ENCODE measurements at places on chromosomes 2 and 18.

DNA sequence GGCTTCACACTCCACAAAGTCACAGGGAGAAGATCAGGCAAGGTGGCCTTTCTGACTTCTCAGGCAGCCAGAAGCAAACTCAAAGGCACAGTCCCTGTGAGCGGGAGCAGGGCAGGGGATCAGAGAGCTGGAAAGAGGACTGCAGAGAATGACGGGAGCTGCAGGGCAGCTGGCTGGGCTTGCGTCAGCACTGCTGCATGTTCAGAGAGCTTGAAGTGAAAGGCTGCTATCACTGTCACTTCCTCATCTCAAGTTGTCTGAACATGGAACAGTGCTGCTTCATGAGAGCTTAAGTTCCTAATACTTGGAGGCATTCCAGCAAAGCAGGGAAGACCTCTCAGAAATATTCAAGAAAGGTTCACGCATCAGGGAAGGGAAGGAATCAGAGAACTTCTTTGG lies 20.4 kb downstream of the TGFBRAP1 start:
- DNase-seq = peak; percentile 75

GRCh38 chr2:42754021-42754775 lies 9.7 kb downstream of the OXER1 start:
- DNase-seq = peak; percentile 18

GRCh38 chr2:11742702-11743357 lies 3.6 kb upstream of the LPIN1 start:
- DNase-seq = no peak

- DNase-seq = no peak
These were observed 15.4 kb downstream of the SMAD7 start for GRCh38 chr18:48935433-48935774.

- DNase-seq = no peak
These were observed 428.1 kb downstream of the MEIS1 start for GRCh38 chr2:66862885-66863650.

GRCh38 chr18:76259711-76260110 lies 235.3 kb downstream of the ZNF516 start:
- no peak for DNase-seq

DNA sequence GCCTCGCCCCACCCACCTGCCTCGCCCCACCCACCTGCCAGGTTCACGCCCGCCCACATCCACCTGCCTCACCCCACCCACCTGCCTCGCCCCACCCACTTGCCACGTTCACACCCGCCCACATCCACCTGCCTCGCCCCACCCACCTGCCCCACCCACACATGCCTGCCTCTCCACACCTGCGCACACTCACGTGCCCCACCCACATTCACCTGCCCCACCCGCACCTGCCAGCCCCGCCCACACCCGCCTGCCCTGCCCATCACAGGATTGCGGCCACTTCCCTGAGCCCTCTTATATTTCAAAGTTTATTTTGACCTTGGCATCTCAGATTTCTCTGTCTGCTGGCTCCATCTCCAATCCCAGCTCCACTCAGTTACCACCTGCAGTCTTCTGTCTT lies 217.5 kb upstream of the SOX11 start:
- no peak for DNase-seq

- DNase-seq = no peak
These were observed 355.9 kb downstream of the PIK3C3 start for GRCh38 chr18:42310956-42311355.

- no peak for DNase-seq
These were observed 53.3 kb upstream of the CXCR4 start for GRCh38 chr2:136171223-136171622.

DNA sequence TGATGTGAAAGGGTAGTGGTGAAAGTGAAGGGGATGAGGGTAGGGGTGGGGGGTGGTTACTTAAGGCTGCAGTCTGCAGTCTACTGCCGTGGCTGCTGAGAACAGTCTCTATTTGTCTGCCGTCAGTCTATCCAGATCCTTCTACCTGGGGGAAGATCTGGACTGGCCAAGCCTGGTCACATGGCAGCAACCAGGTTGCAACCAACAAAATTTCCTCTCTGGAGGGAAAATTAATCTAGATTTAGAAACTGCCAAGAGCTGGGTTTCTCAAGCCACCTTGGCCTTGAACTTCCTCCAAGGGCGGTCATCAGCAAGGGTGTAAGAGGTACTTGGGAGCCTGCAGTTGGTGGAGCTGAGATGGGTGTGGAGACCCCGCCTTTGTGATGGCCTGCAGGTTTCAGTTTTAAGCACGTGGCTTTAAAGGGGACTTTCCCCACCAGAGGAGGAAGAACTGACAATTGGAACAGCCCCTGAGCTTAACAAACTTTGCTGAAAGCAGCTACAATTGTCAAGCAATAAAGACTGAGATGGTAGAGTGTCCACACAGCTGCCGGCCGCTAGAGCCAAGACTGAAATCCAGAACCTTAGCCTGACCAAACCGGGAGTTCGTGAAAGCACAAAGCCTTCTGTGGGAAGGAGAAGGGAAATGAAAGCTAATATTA lies 31.4 kb upstream of the KCMF1 start:
- DNase-seq = peak; percentile 90

- DNase-seq = no peak
These were observed 98.4 kb downstream of the UXS1 start for GRCh38 chr2:106095478-106096298.

DNA sequence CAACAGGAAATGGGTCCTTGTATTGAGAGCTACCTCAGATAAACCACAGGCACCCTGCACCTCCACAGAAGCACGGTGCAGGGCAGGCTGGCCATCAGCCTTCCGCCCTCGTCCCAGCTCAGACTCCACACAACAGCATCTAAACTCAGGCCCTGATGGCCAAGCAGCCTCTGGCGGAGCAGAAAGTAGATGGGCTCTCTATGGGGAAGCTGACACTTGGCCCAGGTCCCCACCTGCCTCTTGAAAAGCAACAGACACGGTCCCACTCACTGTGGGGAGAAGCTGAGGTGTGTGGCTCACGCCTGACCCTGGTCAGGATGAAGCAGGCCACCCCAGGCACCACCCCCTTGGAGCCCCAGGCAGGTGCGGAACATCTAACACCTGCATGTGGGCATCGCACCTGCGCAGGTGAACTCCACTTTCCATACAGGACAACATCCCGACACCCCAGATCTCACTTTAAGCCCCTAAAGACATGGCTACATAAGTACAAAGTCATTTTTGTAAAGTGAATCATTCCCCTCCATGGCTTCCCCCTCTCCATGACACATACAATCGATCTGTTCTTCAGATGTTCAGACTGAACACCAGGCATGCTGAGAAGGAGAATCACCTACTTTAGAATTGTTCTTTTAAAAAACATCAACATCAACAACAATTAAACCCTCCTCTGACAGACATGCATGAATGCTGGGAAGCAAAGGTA lies 208.4 kb downstream of the ZBTB7C start:
- no peak for DNase-seq

DNA sequence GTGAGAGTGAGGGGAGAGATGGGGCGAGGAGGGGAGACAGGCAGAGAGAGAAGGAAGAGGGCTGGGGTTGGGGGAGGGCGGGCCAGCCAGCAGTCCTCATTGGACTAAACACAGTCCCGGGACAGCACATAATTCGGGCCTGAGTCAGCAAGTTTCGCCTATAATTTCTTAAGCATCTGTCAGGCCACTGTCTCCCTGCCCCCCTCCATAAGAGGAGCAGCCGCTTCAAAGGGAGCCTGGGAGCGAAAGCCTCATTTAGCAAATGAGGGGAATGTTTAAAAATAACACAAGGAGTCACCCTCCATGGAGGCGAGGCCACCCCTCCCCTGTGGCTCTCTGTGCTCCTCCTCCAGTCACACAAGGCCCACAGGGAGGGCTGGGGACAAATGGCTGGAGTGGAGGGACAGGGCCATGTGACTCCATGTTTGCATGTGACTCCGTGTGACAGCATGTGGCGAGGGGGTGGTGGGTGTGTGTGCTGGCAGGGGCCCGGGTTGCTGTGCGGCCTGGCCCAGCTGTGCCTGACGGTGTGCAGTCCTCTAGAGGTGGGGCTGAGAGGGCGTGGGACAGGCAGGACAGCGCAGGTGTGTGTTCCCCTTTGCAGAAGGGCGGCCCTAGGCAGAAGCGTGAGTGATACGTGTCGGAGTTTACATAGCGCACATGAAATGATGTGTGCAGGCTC lies 162.4 kb downstream of the CELF4 start:
- no peak for DNase-seq

GRCh38 chr2:121810959-121811853 lies 55.8 kb downstream of the TSN start:
- no peak for DNase-seq

DNA sequence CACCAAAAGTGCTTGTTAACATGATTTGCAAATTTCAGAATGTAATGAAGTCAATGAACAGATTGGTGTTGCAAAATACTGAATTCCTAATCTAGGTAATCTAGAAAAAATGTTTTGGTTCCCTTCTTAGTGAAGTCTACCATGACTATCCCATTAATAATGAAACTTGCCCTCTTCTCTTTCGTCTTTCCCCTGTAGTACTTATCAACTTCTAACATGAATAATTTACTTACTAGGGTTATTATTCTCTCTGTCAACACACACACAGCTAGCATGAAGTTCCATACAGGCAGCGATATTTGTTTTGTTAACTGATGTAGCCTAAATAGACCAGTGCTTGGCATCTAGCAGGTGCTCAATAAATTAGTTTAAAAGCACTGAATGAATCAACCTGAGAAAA lies 160.2 kb downstream of the NCK2 start:
- DNase-seq = no peak

- no peak for DNase-seq
These were observed 14.1 kb upstream of the HPCAL1 start for GRCh38 chr2:10288606-10289005.
